ENCODE measurements at places on chromosomes 11 and 22.

- DNase-seq = peak; percentile 62
Observed at GRCh38 chr11:86370922-86371594, 3.6 kb upstream of the CCDC81 start.

DNA sequence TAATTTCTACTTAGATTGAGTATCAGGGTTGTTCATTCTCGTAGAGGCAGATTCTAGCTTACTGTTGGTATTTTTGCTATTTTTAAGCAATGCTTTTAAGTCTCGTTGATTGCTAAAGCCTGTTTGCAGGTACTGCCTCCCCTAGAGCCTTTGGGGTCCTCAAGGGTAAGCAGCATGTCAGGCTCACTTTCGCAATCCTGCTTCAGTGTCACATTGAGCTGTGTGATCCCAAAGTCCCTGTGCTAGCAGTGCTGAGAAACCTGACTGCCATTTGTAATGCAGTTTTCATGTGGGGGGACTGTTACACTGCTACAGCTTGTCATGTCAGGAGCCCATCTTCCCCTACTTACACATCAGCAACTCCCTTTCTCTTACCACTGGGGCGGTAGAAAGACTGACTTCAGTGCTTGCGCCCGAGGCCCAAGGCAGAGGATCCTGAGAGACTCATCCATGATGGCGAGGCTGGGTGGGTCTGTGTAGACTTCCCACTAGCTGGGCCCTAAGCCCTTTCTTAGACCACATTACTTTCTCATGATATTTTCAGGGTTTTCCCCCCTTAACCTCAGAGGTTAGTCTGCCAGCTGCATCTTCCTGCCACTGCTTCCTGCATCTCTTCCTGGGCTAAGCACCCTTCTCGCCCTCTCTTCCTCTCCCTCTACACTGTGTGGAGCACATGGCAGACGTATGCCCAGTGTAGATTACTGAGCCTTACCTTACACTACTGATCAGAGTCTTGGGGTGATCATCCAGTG, 40.8 kb upstream of the ST14 start:
- DNase-seq = no peak

- peak; percentile 69 for DNase-seq
Observed at GRCh38 chr11:6646918-6647679, 8.5 kb downstream of the DCHS1 start.

- DNase-seq = no peak
Observed at GRCh38 chr11:24070435-24070834, 426.4 kb upstream of the LUZP2 start.

DNA sequence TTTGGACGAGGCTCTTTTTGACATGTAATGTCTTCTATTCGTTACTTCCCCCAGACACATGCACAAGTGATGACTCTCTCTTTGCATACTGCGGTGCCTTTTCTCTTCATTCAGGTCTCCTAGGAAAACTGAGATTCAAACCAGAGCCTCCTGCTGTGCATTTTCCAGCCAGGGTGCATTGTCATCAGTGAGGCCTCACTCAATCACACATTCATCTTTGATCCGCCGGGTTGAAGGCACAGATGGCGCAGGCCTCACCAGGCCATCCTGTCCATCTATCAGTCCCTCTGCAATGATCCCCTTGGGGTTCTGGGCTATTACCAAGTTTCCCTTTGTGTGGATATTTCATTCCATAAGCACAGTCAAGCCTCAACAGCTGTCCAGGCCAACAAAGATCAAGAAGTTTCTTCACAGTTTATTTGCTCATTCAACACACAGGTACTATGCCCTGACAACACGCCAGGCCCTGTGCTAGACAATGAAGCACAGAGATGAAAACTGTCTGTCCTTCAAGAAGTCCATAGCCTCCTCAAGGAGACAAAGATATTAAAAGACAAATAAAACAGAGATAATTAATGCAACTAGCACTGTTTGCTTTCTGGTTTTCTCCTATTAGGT, 107.8 kb downstream of the LARGE1 start:
- no peak for DNase-seq
